Nucleus accumbens (tissue), 56 donors: ENCODE measurements at places on chromosomes 7 and 10.
A peak's percentile ranks its signal among the peaks of the same experiment; 100 is the strongest.

DNA sequence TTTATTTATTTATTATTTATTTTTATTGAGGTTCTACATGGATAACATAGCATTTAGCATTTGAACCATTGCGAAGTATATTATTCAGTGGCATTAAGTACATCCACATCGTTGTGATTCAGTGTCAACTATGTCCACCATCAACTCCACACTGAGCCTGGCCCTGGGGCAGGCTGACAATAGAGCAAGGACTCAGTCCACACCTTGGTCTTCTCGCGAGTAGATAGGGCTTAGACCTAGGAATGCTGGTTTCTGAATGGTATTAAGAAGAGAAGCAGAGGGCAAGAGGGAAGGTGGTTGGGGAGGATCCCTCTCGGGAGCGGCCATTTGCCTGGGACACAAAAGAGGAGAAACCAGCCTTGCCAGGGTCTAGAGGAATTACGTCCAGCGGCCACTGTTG lies 599.2 kb upstream of the MGMT start:
- DNase-seq = no peak

GRCh38 chr10:23918090-23918723 lies 290.7 kb upstream of the KIAA1217 start:
- no peak for DNase-seq

- DNase-seq = no peak
These were observed 17.4 kb upstream of the CCDC172 start for GRCh38 chr10:116306847-116307246.

- DNase-seq = no peak
These were observed 505 bp upstream of the FAM204A start for GRCh38 chr10:118342638-118343020.

DNA sequence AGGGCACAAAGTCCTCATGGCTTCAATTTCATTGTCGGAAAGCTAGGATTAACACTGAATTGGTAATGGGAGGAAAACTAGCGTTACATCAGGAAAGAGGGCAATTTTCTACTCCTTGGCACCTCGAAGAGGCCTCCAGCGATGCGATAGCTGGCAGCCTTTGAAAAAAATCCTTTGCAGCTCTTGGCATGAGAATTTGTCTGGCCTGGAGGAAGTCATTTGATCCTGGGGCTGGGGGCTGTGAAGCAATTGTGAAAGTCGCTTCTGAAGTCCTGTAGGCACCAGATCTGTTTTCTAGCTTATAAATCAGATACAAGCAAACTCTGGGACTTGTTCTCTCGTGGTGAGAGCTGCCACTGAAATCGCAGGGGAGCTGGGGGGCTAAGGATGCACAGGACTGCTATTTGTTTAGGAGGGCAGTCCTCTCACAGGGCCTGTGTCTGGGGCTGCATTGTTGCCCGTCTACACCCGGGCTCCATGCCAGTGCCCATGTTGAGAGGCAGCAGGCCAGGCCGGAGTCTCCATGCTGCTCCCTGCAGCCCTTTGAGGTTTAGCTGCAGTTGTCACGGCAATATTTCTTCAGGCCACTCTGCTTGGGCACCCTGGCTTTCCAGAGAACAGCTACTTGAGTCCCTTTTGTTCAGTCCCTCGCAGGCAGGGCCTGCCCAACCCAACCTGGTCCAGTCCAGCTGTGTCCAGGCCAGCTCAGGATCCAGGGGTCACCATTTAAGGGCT lies 206.8 kb upstream of the LYZL1 start:
- DNase-seq = peak; percentile 66

DNA sequence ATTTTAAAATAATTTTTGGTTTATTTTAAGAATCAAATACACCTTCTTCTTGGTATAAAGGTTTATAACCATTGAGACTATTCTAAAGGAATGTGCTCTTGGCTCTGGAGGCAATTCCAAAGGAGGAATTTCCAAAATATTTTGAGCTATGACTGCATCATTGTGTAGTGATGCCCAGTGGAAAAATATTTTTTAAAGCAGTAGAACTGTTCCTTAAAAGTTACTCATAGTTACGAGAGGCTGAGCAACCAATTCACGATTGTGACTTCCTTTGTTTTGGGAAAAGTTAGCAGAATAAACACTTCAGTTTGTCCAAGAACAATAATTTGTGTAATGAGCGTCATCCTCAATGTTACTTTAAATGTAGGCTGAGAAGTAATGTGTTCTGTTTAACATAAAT lies 233.6 kb downstream of the BAMBI start:
- DNase-seq = no peak

DNA sequence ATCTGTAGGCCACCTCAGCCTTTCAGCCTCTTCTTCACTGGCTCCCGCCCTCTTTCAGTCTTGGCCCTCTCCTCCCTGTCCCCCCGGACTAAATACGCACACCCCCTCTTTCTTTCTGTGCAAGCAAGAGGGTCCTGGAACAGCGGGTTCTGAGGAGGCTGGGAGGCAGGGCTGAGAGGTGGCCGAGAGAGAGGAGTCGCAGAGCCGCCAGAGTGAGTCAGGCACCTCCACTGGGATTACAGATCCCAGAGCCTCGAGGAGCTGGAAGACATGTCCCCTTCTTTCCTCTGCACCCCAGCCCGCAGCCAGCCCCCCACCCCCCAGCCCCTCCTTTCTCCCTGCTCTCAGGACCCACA lies 182 bp downstream of the CCDC136 start:
- DNase-seq = no peak

DNA sequence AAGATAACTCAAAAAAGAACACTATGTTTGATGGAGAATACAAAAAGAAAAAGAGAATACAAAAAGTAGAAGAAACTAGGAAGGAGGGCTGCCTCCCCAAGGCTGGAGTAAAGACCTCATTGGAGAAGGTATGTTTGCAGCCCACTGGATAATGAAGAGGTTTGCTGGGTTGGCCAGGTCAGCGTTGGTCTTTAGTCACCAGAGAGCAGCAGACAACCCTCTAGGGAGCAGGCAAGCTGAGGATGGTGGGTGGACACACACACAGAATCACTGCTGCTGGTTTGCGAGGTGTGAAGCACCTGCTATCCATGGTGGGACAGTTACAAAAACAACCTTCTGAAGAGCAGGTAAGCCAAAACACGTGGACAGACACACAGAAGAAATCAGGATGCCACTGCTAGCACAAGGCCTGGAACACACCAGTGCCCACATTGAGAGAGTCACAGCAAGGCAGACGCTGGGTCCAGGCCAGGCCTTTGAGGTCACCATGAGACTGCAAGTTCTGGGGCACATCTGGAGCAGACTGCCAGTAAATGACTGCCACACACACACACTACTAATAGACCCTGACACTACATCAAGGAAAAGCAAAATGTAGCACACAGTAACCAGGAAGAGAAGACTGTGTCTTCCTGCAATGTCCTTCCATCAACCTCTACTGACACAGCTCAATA lies 43.0 kb downstream of the MTERF1 start:
- no peak for DNase-seq

- no peak for DNase-seq
These were observed 645.9 kb downstream of the ARL4A start for GRCh38 chr7:13333371-13333770.

GRCh38 chr10:76911184-76911583 lies 726.4 kb downstream of the KCNMA1 start:
- DNase-seq = no peak

DNA sequence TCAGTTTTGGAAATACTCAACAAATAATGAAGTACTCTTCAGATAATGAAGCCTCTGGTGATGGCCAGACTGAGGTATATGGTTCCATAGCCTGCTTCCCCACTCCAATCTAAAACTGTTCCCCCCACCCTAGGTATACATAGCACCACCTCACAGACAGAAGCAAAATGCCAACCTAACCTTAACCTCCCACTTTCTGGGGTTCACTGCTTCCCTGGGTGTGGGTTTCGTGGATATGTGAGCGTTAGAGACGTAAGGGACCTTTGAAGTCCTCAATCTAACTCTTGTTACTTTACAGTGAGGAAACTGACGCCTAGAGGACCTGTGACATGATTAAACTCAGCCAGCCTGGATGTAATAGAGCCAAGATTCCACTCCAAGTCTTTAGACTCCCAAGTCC lies 1.4 kb downstream of the RHBDD2 start:
- DNase-seq = no peak

GRCh38 chr7:51693258-51693657 lies 376.6 kb upstream of the COBL start:
- no peak for DNase-seq

GRCh38 chr7:114988026-114988425 lies 66.1 kb downstream of the MDFIC start:
- DNase-seq = no peak
